Activated CD4-positive, CD25-positive, alpha-beta regulatory T cell treated with anti-CD3 and anti-CD28 coated beads, Interleukin-2, amount 50 U/mL, for 16 hours (primary cell): ENCODE measurements at places on chromosomes 1 and 21.

DNA sequence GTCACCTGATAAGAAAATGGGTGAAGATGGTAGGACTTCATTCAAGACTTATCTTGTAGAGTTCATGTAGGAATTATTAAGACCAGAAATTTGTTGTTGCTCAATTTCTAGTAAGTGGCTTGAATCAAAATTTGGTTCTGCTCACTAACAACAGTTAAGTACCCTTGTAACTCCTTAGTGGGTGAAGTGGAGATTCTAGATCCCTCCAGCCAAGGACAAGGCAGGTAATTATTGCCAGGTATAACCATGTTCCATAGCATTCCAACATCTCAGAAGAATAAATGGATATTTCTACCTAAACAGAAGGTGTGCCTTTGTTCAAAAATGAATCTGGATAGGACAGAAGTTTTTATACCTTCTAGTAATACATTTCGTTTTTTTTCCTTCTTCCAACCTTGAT, 282.3 kb downstream of the DUSP10 start:
- no peak for DNase-seq

DNA sequence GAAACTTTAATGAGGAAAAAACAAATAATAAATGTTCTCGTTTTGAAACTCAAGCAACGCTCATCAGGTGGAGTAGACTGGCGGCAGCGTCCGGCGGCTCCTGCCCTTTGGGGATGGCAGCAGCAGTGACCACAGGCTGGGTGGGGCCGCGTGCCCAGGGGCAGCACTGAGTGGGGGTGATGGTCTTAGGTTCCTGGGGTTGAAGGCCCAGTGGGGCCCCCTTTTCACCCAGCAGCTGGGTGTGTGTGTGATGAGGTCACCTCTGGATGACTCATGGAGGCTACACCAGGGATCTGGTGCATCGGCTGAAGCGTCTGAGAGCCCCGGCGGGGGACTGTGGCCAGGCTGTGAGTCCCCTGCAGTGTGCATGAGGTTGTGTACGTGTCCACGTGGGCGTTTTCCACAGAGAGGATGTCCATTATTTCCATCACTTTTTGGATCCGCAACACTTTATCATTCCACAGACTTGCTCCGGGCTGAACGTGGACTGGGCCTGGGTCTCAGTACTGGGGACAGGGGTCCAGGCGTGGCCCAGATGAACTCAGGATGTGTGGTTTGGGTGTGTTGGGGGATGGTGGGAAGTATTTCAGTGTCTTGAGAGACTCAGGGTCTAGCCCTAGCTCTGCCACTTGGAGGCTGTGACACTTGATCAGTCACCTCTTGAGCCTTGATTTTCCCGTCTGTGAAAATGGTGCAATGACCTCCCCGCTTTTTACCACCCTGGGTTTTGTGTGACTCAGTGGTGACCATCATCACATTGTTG, 25.6 kb downstream of the LDLRAP1 start:
- DNase-seq = no peak

- DNase-seq = no peak
These were observed 5.4 kb downstream of the MEAF6 start for GRCh38 chr1:37509181-37509580.

GRCh38 chr1:38135625-38136414, 89.2 kb upstream of the POU3F1 start:
- no peak for DNase-seq

DNA sequence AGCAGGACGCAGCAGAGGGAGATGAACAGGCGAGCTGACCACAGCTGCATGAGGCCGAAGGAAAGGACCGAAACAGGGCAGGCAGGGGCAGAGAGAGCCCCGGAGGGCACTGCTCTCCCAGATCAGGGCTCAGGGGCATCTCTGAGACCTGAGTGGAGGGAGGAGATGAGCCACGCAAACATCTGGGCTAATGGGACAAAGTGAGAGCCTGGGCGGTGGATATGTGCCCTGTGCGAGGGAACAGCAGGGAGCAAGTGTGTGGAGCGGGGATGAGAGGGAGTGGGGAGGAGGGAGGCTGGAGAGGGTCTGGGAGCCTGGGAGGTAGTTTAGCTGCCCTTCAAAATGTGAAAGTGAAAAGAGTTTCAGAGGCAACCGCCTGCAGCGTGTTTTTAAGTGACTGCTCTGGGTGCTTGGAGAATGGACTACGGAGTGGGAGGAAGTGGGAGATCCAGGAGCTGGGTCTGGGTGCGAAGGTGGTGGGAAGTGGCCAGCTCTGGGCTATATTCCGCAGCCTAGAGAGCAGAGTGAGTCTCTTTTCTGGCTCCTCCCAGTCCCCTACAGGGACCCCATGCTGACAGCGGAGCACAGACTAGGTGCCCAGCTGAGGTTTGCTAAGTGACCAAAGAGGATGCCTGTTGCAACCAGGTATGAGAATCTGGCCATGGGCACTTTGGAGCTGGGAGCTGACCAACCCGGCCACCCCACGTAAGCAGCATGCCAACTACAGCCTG, 114.6 kb upstream of the IFFO2 start:
- no peak for DNase-seq

GRCh38 chr1:182338806-182339370, 52.7 kb downstream of the GLUL start:
- no peak for DNase-seq

- no peak for DNase-seq
These were observed 61.5 kb upstream of the ASB17 start for GRCh38 chr1:75993661-75994060.

DNA sequence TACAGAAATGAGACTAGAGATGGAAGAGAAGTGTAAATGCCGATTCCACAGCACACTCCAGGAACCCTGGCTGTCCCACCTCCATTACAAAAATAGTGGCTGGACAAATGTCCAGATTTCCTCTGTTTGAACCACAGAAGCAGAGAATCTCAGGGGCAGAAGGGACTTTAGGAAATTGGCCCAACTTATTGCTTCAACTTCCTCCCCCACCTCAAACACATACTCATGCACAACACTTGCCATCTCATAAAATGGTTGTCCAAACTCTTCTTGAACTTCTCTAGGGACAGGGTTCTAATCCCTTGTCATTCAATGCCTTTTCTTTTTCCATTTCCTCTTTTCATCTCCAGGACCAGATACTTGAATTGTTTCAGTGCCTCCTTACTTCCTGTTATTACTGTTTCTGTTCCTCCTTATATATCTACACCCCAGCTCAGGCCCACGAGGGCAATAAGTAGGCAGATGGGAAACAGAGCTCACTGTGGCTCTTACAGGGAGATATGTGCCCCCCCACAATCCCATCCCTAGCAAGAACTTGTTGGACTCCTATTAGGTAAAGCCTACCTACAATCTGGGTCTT, 8.5 kb upstream of the B4GALT3 start:
- no peak for DNase-seq
